ENCODE measurements at places on chromosomes 7 and 10.

- peak; percentile 3 for DNase-seq
These were observed 338.0 kb upstream of the MKI67 start for GRCh38 chr10:128463991-128464760.

GRCh38 chr10:59655309-59655708 lies 54.3 kb downstream of the SLC16A9 start:
- no peak for DNase-seq

- DNase-seq = no peak
These were observed 113.1 kb downstream of the RNF32 start for GRCh38 chr7:156753630-156754029.

DNA sequence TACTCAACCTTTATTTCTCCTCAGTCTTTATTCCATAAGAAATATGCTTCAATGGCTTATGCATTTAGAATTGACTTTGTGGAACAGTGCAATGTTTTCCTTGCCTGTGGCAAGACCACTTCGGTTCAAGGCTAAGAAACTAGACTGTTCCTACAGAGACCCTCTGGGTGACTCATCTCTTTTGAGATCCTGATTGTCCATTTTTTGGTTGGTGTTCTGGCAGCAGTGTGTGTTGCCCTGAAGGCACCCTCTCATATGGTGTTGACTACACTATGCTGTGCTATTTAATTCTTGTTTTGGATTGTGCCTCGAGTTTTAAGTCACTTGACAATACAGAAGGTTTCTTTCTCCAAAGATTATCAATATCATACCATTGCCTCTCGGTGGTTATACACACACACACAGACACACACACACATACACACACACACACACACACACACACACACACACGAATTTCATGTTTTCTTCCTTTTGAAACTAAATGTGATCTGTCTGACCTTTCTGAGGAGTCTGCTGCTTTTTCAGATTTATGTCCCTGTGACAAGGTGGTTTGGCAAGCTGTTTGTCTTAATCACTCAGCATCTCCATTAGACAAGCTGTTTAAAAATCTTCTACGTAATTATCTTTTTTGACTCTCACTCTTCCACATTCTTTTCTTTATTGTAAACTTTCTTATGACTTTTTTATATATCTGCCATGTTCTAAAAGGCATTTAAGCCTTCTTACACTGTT lies 187.2 kb downstream of the VTI1A start:
- DNase-seq = peak; percentile 19

GRCh38 chr10:45395554-45395953 lies 21.5 kb downstream of the ALOX5 start:
- DNase-seq = no peak

GRCh38 chr7:33024189-33024757 lies 38.3 kb downstream of the NT5C3A start:
- no peak for DNase-seq

GRCh38 chr10:30062090-30062489 lies 2.7 kb upstream of the JCAD start:
- DNase-seq = no peak

- no peak for DNase-seq
These were observed 222.6 kb upstream of the PPP2R2D start for GRCh38 chr10:131678171-131678570.

DNA sequence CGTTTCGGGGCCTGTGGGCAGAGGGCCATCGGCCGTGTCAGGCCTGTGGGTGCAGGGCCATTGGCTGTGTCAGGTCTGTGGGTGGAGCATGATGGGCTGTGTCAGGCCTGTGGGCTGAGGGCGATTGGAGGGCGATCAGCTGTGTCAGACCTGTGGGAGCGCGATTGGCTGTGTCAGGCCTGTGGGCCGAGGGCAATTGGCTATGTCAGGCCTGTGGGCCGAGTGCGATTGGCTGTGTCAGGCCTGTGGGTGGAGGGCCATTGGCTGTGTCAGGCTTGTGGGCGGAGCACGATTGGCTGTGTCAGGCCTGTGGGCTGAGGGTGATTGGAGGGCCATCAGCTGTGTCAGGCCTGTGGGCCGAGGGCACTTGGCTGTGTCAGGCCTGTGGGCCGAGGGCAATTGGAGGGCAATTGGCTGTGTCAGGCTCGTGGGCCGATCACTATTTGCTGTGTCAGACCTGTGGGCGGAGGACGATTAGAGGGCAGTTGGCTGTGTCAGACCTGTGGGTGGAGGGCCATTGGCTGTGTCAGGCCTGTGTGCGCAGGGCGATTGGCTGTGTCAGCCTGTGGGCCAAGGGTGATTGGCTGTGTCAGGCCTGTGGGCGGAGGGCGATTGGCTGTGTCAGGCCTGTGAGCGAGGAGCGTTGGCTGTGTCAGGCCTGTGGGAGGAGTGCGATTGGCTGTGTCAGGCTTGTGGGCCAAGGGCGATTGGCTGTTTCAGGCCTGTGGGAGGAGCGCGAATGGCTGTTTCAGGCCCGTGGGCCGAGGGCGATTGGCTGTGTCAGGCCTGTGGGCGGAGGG lies 54.1 kb downstream of the DYNC2I1 start:
- no peak for DNase-seq

Measured in kidney glomerular epithelial cell (primary cell).